ENCODE measurements at places on chromosomes 11 and 22.

DNA sequence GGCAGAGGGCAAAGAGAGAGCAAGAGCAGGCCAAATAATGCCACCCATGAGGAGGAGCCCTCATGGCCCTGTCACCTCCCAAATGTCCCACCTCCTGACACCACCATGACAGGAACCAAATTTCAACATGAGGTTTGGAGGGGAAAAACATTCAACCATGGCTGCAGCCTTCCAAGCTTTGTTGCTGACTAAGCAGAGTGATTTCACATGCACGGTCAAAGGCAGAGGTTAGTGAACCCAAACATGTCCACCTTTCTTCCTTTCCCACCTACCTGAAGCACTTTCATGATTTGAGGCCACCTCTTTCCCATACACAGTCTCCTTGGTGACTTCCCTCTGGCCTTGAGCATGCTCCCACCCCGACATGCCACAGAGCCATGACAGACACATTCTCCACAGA, 89.7 kb downstream of the C11orf91 start:
- no peak for DNase-seq

DNA sequence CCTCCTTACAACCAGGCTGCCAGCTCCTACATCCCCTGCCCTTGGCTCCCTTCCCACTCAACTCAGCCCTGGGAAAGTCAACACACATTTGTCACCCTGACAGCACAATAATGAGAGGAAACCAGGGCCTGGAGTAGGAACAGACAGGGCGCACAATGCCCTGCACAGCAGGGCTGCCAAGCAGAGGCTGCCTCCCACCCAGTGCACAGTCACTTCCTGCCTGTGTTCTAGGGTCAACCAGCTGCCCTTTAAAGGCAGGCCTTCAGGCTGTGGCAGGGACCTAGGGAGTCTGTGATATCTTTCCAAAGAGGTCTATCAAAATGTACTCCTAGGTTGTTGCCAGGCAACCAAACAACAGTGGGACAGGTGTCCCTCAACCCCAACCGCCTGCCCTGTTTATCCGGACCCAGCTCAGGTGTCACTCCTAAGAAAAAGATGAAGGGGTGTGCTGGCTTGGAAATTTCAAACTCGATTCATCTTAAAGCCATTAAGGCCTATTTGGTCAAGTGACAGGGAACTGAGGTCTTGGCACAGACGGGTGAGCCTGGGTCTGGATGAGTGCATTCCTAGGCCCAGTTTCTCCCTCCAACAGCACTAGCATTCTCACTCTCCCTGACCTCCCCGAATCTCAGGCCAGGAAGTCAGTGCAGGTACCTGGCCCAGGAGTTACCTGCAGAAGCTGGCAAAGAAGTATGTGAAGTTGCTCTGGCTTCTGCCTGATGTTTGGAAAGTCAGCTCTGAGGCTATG, 110.3 kb upstream of the PITPNB start:
- peak; percentile 70 for DNase-seq

DNA sequence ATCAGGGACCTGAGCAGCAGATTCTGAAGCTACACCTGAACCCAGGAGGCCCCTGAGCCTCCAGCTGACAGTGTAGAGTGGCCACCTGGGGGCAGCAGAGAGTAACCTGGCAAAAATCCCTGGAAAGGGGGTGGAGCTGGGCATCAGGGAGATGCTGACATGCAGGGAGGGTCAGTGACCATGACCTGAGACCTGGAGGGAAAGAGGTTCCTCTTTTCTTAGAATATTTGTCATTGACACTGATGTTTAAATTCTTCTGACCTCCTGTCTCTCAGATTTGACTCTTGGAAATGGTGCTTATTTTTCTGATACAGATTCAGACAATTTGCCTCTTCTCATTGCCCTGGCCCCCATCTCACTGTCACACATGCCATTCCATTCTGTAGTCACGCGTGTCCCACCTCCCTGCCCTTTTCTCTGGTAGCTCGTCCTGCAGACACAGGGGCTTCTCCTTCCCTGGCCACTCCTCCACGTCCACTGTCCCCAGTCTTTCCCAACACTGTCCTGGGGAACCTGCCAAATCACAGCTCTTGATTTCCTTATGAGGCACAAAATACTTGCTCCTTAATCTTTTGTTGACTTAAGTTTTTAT, 117.2 kb upstream of the IGLL5 start:
- DNase-seq: no peak

GRCh38 chr11:34343686-34344085, 14.1 kb downstream of the ABTB2 start:
- no peak for DNase-seq

DNA sequence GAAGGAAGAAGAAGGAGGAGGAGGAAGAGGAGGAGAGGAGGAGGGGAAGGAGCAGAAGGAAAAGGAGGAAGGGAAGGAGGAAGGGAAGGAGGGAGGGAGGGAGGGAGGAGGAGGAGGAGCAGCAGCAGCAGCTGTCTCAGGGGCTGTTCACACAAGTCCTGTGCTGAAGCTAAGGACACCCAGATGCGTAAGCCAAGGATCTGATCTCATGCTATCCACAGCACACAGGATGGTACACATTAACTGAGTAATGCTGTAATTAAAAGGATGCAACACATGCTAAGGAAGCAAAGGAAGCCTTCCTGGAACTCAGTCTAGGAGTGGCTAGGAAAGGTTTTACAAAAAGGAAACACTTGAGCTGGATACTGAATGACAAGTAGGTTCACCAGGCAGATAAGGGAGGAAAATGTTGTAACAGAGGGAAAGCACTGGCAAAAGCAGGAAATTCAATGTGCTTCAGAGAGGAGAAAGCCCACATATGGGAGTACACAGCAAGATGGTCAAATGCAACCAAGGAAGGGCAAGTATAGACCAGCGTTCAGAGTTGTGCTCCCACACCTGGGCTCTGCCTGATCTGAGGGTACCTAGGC, 32.0 kb downstream of the TRIM66 start:
- DNase-seq: no peak

- DNase-seq: no peak
Measured at GRCh38 chr11:110086892-110087309, 6.3 kb upstream of the ZC3H12C start.

DNA sequence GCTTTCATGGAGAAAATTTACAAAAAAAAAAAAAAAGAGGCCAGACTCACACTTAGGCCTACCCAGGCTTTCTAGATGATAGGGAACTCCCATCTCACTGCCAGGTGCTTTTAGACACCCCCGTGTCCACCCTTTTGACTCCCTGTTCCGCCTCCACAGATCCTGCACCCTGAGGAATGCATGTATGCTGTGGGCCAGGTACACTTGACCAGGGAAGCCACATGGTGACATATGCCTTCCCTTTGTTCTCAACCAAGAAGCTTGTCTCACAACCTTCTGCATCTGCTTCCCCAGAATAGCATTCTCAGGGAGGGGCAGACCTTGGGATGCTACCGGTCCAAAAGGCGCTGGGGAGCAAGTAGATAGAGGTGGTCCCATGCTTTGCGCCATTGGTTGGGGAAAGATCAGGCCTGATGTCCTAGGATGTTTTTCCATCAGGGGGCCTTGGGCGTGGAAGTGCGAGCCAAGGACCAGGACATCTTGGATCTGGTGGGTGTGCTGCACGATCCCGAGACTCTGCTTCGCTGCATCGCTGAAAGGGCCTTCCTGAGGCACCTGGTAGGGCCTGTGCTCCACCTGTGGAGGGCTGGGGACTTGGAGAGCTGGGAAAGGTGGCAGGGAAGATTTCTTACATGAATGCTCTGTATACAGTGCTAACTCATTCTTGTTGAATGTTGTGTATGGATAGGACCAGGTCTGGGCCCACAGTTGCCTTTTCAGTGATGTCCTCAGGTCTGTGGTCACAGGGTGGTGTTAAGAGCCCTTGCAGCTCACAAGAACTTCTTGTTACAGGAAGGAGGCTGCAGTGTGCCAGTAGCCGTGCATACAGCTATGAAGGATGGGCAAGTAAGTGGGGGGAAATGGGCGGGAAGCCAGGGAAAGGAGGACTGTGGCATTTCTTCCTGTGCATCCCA, 7.5 kb downstream of the HMBS start:
- no peak for DNase-seq

DNA sequence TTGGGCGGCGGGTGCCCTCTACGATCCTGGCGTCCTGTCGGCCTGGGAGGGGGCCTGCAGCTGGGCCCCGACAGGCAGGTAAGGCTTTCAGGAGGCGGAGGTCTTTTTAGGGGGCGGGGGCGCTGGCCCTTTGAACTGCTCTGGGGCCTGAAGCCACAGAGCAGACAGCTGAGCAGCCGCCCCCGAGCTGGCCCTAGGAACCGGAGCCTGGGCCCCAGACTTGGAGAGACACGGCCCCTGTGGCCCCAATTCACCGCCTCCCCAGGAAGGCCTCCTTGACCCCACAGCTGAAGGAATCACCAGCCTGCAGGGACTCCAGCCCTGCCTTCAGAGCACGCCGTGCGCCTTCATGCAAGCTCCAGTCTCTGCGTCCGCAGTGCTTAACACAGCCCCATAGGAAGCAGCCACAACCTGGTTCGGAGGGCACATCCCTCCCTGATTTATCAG, 618 bp upstream of the CERK start:
- DNase-seq: no peak

- no peak for DNase-seq
Measured at GRCh38 chr11:120473503-120473902, 38.0 kb upstream of the GRIK4 start.

DNA sequence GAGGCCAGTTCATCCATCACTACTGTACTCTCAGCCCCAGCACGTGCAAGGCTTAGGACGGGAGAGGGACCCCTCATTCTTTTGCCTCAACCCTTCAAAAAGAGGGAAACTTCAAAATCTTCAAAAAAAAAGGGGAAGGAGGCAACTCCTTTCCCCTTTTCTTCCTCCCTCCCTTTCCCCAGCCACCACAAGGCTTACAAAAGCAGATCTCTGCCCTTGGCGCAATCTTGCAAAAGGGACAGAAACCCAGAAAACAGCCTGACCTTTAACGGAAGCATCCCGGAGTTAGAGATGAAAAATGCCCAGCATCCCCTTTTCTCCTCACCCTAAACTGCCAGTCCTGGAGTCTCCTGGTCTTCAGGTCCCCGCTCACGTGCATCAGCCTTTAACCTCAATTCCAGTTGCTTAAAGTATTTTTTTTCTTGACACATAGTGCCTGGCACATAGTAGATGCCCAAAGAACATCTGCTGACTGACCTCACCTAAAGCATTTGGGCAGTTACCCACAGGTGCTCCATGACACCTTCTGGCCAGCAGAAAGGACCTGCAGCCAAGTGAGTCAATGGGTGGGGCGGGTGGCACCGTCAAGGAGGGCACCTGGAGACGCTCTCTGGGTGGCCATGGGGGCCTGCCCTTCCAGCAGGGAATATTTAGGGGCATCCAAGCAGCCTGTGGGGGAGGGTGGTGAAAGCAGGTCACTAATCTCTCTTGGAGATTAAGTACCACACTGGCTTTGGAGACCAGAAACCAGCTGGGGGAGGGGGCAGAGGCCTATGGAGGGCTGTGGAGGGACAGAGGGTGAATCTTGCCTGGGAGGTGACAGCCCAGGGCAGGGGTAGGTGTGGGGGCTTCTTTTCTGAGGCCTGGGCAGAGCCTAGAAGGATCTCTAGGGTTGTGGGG, 16.3 kb downstream of the NECTIN1 start:
- DNase-seq: no peak

- peak; percentile 42 for DNase-seq
Measured at GRCh38 chr11:75706260-75706729, 11.3 kb upstream of the MOGAT2 start.
